G401 (cell line): ENCODE measurements at places on chromosomes 6 and 20.

- no peak for DNase-seq
Observed at GRCh38 chr20:44188752-44189151, 1.8 kb upstream of the JPH2 start.

GRCh38 chr6:110512991-110513390 lies 36.6 kb upstream of the SLC22A16 start:
- no peak for DNase-seq

- DNase-seq = no peak
Observed at GRCh38 chr6:54700158-54700557, 146.4 kb upstream of the FAM83B start.

DNA sequence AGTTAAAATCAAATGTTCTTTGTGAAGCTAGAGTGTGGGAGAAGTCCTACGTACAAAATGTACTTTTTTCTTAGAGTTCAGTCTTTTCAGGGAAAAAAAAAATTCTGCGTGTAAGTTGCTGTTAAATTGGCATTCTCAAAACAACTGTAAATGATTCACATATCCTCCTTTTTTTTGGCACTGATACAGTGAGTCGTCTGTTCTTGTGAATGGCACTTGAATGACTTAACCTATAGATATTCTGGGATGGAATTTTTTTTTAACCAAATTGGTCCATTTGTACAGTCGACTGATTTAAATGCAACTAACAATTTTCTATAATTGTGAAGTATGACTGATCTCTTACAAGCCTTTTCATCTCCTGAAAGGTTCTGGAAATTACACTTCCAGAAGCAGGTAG lies 5.5 kb upstream of the JAG1 start:
- DNase-seq = no peak

GRCh38 chr20:48075591-48076174 lies 290.4 kb upstream of the SULF2 start:
- no peak for DNase-seq

GRCh38 chr6:148379966-148380713 lies 37.5 kb downstream of the SASH1 start:
- no peak for DNase-seq

- no peak for DNase-seq
Observed at GRCh38 chr6:3214898-3215297, 12.6 kb downstream of the TUBB2B start.

GRCh38 chr6:56345376-56345995 lies 98.1 kb upstream of the COL21A1 start:
- DNase-seq = no peak

DNA sequence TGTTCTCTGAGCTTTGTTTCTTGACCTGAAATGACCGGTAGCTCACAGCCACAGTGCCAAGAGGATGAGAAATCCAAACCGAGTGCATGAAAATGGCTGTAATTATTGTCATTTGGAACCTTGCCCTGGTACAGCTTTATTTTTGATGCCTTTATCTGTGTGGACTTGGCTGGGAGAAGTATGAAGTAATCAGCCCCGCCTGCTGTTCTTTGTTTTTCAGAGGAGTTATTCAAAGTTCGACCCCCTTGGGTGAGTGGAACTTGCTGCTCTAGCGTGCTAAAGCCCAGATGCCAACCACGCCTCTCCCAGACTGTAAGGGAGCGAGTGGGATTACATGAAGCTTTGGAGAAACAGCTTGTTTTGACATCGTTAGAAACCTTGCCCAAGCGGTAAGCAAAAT lies 48.3 kb downstream of the ECT2L start:
- peak; percentile 46 for DNase-seq

- DNase-seq = no peak
Observed at GRCh38 chr6:10315034-10315433, 99.8 kb downstream of the TFAP2A start.

- no peak for DNase-seq
Observed at GRCh38 chr6:129100164-129100563, 217.2 kb downstream of the LAMA2 start.

GRCh38 chr6:29676981-29677601 lies 3.9 kb downstream of the ZFP57 start:
- peak; percentile 32 for DNase-seq

DNA sequence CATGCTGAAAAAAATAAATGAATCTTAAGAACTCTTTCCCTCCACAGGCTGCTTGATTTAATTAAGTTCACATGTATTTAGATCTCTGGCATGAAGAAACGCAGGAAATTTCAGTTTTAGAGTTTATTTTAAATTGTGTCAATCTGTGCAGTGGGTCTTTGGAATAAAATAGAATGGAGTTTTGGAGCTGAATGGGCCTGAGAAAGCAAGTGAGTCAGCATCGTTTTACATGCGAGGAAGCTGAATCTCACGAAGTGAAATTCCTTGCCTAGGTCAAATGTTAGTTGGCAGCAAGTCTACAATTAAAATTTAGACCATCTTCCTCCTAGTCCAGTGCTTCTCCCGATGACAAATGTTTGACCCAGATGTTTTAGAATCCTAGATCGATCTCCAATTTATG lies 22.4 kb downstream of the MAP7 start:
- DNase-seq = no peak

DNA sequence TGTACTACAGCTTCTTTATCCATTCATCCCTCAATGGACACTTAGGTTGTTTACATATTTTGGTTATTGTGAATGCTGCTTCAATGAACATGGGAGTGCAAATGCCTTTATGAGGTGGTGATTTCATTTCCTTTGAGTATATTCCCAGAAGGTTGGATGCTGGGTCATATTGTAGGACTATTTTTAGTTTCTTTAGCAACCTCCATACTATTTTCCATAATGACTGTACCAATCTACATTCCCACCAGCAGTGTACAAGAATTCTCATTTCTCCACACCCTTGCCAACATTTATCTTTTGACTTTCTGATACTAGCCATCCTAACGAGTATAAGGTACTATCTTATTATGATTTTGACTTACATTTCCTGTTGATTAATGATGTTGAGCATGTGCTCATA lies 269.0 kb downstream of the C6orf118 start:
- no peak for DNase-seq

DNA sequence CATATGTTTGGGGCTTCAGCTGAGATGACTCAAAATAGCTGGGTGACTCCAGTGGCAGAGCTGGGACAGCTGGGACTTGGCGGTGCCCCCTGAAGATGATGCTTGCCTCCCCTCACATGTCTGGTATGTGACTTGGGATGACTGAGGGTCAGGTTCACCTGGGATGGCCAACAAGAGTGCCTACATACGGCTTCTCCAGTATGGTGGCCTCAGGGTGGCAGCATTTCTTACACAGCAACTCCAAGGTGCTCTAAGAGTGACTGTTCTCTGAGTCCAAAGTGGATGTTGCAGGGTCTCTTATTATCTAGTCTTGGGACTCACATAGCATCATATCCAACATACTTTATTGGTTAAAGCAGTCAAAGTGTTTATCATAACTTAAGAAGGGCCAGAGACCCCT lies 87.8 kb upstream of the CENPW start:
- DNase-seq = no peak

DNA sequence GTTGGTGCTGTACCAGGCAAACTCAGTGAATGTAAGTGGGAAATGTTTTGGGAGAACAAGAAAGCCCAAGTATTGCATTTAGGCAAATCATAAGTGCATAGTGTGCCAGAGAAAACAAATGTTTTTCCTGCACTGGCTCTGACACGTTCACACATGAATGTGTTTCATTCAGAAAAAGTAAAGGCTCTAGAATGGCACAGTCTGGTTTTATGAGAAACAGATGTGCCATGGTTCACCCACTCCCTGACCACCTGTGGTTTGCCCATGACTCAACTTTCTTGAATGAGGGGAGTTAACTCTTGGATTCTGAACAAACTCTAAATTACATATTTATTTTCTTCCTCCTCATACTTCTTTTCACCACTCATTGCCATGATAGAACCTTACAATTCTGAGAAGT lies 126.9 kb downstream of the KCNQ5 start:
- no peak for DNase-seq

GRCh38 chr6:112980676-112981075 lies 633.5 kb downstream of the RFPL4B start:
- DNase-seq = no peak

GRCh38 chr20:50320901-50321796 lies 130.5 kb downstream of the CEBPB start:
- no peak for DNase-seq

DNA sequence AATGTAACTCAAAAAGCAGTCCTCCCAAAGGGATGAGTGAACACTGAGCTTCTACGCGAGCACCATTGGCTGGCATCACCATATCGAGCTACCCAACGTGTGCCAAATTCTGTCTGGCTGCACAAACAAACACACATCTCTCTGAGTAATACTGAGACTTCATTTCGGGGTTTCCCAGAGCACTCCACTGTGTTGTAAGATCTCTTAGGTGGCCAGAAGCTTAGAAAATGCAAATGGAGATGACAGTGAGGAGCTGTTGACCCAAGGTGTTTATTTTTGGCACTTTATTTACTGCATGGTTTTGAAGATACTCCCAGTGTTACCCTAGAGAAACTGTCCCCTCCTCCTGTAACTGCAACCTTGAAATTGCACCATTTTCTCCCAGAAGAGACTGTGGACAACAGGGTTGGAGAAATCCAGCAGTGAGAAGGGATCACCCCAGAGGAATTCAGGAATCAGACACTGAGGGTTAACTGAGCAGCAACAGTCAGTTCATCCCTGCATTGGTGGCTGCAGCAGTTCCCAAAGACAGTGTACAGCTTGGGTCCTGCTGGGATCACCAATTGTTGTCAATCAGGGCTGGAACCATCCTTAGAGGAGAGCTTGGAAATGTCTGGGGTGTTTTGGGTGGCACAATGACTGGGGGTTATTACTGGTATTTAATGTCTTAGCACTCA lies 1.0 kb upstream of the RIPOR2 start:
- no peak for DNase-seq

DNA sequence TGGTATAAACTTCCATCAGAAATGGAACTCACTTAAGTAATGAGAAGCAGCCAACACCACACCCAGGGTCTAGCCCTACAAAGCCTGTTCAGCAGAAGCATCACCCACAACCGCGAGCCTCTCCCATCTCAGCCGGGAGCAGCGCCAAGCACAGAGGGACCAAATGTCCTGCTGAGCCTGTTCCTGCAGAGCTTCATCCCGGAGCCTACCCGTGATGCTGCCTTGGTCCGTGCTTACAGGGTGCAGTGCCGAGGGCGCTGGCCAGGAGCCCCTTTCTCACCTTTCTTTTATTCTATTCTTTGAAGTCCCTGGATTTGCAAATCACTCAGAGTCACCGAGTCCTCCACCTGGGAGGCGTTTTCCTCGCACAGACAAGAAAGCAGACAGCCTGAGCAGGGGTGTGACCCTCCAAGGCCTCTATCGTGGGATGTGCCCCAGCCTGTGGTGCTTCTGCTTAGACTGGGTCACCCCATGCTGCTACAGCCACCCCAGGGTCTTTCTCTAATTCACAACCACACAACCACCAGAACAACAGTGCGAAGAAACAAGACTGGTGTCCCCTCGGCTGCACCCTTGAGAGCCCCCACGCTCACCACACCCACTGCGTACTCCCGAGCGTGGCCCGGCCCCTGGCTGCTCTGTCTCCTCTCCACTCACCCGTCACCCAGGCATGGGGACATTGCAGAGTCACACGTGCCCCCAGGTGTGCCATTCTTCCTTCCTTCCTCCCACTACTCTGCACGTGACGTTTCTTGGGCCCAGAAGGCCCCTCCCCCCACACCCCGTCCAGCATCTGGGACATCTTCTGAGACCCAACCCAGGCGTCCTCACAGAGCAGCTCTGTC lies 92.2 kb upstream of the MPC1 start:
- no peak for DNase-seq

DNA sequence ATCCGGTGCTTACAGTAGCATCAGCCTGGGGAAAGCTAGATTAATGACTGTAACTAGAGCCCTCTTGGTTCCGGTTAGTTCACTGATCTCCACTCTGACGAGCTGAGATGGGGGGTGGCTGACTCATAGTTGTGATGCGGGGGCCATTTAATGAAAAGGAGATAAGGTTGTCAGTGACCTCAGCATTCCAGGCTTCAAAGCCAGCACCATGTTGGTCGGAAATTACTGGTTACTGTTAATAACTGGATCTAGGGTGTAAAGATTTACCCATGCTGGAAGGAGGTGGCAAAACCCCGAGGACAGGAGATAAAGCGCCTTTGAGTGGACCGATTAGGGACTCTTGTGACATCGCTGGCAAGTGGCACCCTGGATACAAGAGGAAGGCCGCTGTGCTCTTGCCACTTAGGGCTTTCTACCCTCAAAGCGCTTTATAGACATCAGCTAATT lies 21.1 kb downstream of the FOXC1 start:
- no peak for DNase-seq

DNA sequence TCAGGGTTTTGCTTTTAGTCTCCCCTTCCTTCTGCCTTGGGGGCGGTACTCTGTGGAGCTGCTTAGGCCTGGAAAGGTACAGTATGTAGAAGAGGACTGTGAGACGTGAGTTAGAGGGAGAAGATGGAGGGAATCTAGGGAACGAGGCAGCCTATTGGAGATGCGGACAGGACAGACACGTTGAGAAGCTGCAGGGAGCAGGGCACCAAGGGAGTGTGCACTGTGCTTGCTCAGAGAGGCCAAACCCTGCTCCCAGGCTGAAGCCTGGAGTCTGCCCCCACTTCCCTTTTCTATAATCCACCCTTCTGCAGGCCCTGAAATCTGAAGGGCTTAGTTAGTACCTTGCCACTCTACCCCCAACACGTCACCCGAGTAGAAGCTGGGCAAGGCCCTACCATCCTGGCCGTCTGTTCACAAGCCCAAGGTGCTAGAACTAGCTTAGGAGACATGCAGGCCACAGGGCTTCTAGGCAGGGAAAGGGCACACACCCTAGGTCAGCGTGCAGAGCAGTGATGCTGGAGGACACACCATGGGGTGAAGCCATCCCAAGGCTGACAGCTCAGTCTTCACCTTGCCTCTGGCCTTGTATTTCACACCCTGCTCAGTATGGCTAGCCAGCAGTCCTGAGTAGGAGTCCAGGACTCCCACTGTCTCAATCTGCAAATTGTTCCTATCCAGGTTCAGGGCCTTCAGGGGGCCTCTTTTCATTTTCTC lies 6.9 kb downstream of the TP53INP2 start:
- no peak for DNase-seq

DNA sequence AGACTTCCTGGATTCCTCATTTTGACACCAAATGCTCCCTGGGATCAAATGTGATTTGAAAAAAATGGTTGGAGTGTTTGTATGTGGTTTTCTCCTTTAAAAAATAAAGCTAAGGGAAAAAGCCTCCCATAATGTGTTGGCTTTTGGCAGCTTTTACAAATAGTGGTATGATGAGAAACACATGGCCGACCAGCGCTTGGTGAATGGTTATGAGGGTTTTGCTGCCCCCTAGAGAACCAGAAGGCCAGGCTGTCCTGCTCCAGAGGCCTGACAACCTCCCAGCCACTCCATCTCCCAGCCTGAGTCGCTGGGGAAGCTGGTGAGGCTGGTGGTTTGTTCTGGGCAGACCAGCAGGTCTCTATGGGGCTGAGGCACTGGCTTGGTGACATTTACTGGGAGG lies 69.3 kb downstream of the CLIC5 start:
- no peak for DNase-seq

- DNase-seq = no peak
Observed at GRCh38 chr6:107941627-107942026, 16.4 kb downstream of the SEC63 start.

- DNase-seq = peak; percentile 36
Observed at GRCh38 chr6:17705778-17706579, 746 bp downstream of the NUP153 start.
